ENCODE measurements at places on chromosomes 1 and 21. TPM values are rescaled to one million over a fixed set of nuclear protein-coding genes. Genes with fewer than 3 reads are reported as not detected.

GRCh38 chr1:10160907-10161490 is 49.4 kb upstream of the KIF1B start:
- no peak for DNase-seq

GRCh38 chr21:33402001-33402979 is 923 bp upstream of the IFNGR2 start:
- DNase-seq = peak; percentile 56

DNA sequence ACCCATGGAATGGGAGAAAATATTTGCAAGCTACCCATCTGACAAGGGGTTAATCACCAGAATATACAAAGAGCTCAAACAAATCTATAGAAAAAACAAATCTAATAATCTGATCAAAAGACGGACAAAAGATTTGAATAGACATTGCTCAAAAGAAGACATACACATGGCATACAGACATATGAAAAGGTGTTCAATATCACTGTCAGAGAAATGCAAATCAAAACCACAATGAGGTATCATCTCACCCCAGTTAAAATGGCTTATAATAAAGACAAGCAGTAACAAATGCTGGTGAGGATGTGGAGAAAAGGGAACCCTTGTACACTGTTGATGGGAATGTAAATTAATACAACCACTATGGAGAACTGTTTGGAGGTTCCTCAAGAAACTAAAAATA is 600.9 kb downstream of the SMYD3 start:
- DNase-seq = no peak

GRCh38 chr1:107100331-107100984 is 40.4 kb upstream of the NTNG1 start:
- no peak for DNase-seq

Gene PRR9
- not detected for total RNA-seq

Gene PPP1R8
- 43.0 TPM for total RNA-seq

- no peak for DNase-seq
Observed at GRCh38 chr1:167145965-167146364, 52.1 kb downstream of the STYXL2 start.

DNA sequence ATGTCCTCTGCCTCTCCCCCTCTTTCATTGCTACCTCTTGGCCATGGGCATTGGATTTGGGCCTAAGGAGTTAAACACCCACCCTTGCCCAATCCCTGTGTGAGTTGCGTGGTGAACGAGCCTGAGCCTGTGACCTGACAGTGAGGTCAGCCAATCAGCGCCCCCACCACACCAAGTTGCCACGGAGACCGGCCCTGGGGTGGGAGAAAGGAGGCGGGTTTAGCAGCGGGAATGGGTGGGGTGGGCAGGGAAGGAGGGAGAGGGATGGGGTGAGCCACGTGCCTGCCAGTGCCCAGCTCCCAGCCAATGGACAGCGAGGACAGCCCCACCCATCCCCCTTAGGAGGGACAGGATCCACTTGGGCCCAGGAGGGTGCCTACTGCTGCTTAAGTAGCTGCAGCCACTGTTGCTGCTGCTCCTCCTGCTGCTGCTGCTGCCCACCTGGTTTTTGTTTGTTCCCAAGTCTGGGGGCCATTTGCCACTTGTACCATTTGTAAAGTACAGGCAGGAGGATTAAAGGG is 9.5 kb downstream of the ZBTB7B start:
- peak; percentile 88 for DNase-seq

- no peak for DNase-seq
Observed at GRCh38 chr1:19988267-19989006, 9.0 kb upstream of the PLA2G2A start.

Gene LRP8
- total RNA-seq = 66.6 TPM
